ENCODE measurements at places on chromosomes 12 and 14.

DNA sequence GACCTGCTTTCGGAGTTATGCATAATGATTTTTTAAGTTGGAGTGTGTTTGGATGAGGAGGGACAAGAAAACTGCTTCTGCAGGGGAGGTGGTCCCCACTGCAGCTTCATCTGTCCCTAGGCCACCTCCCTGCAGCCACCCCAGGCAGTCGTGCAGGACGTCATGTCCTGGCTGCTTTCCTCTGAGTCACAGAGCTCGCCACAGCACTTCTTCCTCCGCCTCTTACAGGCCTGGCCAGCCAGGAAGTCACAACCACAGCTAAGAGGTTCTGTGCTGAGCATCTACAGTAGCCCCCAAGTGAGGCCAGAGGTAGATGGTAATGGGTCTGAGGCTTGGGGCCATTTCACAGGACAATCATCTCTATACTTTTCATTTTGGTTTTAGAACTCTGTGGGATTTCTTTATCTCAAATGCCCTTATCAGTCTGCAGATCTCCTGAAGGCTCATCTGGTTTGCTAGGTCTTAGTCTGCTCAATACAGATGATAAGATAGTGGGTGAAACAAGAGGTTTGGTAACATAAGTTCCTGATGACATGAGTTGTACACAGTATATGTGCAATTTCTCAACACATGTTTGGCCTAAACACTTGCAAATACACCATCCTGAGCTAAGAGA, 106.4 kb downstream of the ARF6 start:
- peak; percentile 46 for DNase-seq

GRCh38 chr12:120574106-120574505, 7.1 kb downstream of the POP5 start:
- DNase-seq, result no peak

DNA sequence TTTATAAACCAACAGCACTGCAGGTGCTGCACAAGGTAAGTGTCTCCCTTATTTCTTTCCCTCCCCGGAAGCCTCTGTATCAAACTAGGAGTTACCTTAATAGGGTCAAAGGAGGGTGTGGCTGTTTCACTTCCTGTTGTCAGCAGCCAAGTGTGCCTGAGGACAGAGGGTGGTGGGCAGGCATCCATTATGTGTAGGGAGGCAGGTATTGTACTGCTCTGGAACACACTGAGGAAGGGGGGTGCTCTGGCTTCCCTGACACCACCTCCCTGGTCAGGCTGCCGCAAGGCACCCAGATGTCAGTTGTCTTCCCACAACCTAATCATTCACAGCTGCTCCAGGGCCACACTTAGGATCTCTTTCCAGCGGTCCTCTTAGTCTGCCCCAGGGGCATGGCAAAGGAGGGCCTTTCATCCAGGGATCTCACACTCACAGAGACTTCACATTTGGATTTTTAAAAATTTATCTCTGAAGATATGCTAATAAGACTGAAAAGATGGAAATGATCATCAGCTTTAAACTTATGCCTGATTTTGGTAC, 132.0 kb upstream of the ARHGAP5 start:
- no peak for DNase-seq

GRCh38 chr12:102535306-102535705, 54.9 kb upstream of the IGF1 start:
- DNase-seq, result no peak

GRCh38 chr14:34179727-34180126, 228.9 kb upstream of the EGLN3 start:
- DNase-seq, result no peak

DNA sequence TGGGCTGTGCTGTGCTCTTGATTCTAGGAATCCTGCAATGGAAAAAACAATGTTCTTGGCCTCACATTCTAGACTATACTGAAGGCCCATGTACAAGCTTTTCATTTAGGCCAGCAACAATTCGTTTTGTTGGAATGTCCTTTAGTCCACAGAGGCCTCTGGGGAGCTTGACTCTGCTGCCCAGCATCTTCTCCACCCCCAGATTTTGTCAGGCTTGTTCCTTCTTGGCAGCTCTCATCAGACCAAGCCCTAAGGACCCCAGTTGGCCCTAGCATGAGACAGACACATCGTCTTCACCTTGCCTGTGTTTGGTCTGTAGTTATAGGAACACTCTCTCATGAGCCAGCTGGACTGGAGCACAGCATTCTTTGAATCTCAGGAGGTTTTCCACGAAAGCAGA, 300.1 kb downstream of the VRK1 start:
- no peak for DNase-seq
